Bone marrow (tissue), 2 donors: ENCODE measurements at places on chromosomes 2 and 18.

DNA sequence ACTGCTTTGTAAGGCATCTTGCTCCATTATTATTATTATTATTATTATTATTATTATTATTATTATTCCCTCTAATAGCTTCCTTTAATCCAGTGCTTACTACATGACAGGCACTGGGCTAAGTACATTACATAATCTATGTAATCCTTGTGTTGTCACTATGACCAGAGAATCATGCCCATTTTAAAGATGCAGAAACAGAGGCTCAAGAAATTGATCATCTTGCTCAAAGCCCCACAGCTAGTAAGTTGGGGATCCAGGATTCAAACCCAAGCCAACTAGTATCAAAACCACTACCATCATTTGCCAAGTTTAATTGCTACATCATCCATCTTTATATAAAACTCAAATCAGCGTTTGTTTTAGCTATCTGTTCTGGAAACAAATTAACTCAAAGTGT lies 594 bp upstream of the NGEF start:
- no peak for DNase-seq

DNA sequence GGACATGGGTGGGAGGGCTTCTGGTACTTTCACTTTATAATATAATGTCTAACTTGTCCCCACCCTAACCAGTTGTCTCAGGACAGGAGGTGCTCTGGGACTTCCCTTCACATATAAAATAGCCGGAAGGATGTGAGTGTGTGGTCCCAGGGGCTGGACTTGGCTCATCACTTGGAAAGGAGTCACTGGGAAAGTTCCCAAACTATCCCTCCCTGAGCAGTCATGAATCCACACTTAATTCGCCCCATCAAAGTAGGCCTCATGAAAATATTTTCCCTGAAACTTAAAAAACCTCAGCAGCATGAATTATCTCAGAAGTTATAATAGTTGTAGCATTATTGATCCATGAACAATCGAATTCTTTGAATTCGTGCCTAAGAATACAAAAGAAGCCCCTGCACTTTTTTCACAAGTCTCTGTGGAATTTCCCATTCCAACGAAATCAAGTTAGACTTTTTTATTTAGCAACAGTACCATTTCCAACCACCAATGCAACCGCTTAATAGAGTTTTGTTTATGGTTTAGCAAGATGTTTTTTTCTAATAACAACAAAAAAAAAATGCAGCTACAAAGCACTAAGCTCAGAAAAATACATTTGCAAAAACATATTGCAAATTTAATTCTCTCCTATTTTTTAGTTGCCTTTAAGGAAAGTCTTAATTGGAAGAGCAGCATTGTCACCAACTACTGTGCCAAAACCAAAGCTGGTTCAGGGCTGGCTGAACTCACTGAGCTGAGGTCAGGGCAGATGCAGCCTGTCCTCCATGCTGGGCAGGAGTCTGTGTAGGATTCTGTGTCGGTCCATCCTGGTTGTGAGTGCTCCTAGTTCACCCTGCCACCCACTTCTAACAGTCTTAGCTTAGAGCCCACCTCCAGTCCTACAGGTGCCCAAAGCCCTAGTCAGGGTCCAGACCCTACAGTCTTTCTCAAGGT lies 68.8 kb upstream of the SPTBN1 start:
- no peak for DNase-seq

GRCh38 chr2:200746301-200746700 lies 65.4 kb upstream of the BZW1 start:
- DNase-seq, result no peak

DNA sequence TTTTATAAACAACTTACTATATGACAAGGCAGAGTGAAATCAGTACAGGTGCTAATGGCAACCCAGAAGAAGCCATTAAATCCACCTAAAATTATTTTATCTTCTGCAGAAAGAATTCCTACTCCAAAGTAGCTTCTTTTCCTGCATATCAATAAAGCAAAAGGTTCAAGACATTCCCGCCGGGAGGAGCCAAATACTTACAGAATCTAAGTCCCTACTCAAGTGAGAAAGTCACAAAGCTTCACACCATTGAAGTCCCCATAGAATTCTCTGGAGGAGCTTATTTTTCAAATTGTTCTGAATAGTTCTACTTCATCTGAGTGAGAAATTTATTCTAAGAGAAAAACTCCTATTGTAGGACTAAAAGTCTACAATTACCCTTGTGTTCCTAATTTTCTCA lies 233.7 kb upstream of the HNRNPA3 start:
- no peak for DNase-seq

DNA sequence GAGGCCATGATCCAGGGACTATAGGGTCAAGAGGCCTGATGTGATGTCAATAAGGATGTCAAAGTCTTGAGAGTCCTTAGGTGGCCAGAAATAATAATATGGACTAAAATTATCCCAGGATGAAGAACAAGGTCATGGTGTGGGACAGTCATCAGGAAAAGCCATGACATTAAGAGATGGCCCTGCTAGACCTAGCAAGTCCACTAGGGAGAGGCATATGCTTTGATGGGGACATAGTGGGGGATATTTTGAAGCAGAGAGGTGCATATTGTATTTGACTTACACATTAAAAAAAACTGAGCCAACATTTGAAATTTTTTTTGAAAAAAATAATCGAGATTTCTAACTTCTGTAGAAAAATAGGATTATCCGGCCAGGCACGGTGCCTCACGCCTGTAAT lies 53.3 kb upstream of the CXCR4 start:
- no peak for DNase-seq

DNA sequence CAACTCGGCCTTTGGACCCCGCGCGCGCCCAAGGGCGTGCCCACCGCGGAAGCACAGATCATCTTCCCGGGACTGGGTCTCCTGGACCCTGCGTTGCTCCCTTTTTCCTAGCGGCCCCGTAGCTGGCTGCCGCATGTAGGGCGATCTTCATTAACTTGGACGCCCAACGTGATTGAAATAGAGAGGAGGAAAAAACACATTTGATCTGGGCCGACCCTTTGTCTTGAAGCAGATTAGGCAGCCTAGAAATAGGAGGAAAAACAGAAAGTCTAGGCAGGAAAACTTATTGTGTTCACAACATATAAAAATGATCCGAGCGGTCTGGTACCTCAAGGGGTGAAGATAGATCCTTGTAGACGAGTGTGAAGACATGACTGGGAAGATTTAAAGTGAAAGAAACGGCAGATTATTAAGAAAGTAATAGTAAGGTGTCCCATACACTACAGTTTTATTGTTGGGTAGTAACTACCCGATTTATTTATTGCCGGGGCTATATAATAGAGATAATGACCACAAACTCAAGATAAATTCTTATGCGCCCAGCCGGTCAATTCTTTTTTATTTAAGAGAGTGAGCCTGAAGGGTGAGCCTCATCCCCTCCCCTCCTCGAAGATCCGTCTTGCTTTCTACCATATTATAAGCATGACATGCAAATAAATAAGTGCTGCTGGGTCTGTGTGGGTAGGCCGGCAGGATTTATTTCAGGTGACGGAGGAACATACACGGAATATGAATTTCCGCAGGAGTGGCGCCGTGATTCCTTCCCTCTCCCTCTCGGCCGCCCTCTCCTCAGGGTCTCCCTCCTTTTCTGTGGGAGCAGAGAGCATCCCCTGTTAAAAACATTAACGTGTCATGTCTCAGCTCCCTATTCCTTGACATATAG lies 147.4 kb downstream of the MEIS1 start:
- no peak for DNase-seq

GRCh38 chr2:12317814-12318426 lies 398.8 kb upstream of the TRIB2 start:
- DNase-seq, result no peak

GRCh38 chr2:96815326-96816126 lies 542 bp upstream of the CNNM3 start:
- DNase-seq, result peak; percentile 25

DNA sequence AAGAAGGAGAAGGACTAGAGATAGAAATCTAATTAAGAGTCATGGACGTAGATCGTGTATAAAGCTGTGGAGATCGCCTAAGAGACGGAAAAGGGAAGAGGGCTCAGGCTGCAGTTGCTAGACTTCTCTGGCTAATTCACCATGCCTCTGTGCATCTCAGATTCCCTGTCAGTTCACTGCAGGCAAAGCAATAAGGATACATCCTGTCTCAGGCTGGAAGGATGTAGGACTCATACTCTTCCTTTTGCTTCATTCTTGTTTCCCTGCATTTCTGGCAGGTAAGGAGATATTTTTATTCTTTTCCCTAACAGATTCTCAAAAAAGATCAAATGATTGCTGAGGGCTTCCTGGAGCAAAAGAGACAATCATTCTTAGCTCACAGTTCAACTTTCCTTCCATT lies 112.5 kb downstream of the AP1S3 start:
- DNase-seq, result no peak

DNA sequence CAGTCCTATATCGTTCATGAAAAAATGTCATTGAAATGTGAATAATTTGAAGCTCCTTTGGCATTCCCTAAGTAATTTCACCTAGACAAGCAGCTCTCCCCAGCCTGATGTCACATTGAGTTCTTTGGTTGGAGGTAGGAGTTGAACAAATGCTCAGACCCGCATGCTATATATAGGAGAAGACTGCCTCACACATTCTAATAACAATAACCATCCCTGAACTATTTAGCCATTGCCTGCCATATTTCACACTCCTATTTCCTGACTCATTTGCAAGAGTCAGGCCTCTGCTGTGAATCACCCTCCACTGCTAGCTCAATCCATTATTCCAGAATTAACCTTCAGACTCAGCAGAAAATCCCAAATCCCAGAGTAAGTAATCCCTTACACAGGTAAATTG lies 256.6 kb upstream of the ACVR2A start:
- DNase-seq, result no peak

DNA sequence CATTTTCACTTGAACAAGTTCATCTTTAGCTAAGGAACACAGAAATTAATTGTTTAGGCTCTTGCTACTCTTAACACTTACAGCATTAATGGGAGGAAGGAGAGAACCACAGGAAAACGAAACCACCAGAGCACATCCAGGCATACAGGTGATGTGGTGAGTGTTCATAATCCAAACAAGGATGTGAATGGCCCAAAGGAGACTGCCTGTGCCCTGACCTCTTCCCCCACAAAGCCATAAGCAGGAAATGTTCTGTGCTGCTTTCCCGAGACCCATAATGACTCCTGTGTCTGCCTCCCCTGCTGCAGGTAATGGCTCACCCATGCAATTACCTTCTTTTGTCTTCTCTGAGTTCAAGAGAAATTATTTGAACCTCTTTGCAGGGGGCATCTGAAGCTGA lies 295.9 kb upstream of the LINC00305 start:
- DNase-seq, result no peak

DNA sequence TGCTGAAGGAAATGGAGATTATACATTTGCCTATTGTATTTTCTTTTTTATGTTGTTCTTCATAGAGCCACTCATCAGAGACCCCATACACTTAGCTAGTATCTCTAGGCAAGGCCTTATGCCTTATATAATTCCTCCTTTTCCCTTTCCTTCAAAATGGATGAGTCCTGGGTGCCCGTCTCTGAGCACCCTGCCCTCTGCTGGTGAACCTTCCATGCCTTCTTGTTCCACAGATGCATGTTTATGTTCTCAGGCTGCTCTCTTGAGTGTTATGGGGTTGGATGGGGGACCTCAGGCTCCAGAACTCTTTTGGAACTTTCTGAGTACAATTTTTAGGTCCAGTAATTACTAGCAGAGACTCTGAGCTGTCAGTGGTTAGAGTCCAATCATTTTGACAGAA lies 368.6 kb upstream of the SPRED2 start:
- DNase-seq, result no peak

- no peak for DNase-seq
These were observed 1.8 kb upstream of the DRC1 start for GRCh38 chr2:26399771-26400376.

GRCh38 chr2:235594041-235594440 lies 100.2 kb downstream of the AGAP1 start:
- peak; percentile 42 for DNase-seq

DNA sequence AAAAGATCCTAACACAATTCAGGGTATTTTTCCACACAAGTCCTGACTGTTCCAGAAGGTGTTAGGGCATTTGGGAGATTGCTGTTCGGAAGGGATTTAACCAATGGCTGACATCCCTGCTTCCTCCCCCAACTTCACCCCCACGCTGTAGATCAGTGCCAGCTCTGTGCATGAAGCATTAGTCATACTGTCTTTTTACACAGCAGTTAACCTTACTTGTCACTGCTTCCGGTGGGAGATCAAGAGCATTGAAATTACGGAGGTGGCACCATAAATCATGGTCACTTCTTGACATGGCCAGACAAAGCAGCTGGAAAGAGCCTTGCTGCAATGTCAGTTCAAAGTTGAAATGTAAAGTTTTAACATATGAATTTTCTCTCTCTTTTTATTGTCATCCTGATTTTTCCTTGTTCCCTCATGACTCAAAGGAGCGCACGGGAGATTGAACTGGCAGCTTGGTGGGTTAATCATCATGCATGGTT lies 70.2 kb downstream of the HRH4 start:
- DNase-seq, result peak; percentile 94

GRCh38 chr2:221200184-221200839 lies 371.8 kb downstream of the EPHA4 start:
- DNase-seq, result no peak

DNA sequence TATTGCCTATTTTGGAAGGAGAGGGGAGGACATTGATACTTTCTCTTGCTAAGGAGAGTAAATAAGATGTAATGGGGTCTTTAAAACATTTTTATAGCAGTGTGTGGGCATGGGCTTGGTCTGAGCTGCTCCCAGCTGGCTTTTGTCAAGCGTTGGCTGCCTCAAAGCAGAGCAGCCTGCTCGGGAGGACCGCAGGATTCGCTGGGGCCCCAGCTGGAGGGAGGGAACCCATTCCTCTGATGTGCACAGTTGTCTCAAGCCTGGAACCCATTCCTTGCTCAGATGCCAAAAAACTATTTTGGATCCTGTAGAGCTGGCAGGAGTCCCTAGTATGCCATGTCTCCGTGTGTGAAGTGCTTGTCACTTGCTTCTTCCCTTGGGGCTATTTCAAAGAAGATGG lies 59.4 kb upstream of the RMDN2 start:
- no peak for DNase-seq

- DNase-seq, result no peak
These were observed 9.4 kb downstream of the KHK start for GRCh38 chr2:27095745-27096651.

DNA sequence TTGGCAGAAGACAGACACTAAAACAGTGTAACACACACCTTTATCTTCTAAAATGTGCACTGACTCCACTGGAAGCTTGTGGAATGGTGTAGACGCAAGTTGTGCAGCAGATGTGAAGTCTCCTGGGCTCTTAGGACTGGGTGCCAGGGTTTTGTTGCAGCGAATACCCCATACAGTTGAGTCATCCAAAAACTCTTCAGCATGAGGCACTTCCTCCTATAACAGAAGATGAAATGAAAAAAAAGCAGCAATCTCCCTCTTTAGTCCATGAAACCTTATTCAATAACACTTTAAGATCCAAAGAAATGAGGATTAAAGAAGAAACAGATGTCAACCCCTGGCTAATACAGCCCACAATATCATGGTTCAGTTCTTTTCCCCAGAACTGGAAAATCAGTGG lies 22.2 kb downstream of the BUB1 start:
- no peak for DNase-seq

DNA sequence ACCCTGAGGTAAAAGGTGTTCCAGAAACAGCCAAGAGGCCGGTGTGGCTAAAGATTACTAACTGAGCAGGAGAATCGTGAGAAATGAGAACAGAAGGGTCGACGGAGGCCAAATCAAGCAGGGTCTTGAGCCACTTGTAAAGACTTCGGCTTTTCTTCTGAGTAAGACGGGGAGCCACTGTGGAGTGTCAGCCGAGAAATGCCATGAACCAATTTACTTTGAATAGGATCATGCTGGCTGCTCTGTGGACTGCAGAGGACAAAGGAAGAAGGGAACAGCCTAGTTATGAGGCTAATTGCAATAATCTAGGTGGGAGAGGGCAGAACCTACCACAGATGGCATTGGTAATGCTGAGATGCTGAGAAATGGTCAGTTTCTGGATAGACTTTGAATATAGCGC lies 16.8 kb downstream of the VIT start:
- DNase-seq, result no peak
